ENCODE measurements at places on chromosomes 6 and 20. TPM values are rescaled to one million over a fixed set of nuclear protein-coding genes. Genes with fewer than 3 reads are reported as not detected.

The HLA-G gene
- not detected for total RNA-seq

The OLIG3 gene
- total RNA-seq: not detected

The LY86 gene
- 2.2 TPM for total RNA-seq

The RNF39 gene
- not detected for total RNA-seq

The GGT7 gene
- total RNA-seq: 19.0 TPM

The SDHAF4 gene
- 19.2 TPM for total RNA-seq

The SLC17A4 gene
- not detected for total RNA-seq

The DEFB132 gene
- not detected for total RNA-seq

The CCM2L gene
- 2.0 TPM for total RNA-seq

The SLPI gene
- not detected for total RNA-seq

The SSTR4 gene
- total RNA-seq: not detected

The C20orf141 gene
- total RNA-seq: not detected

The FNDC11 gene
- 4.1 TPM for total RNA-seq

The KIF13A gene
- 27.8 TPM for total RNA-seq

The WASF1 gene
- total RNA-seq: 88.3 TPM

The TSBP1 gene
- not detected for total RNA-seq

The ROS1 gene
- under 0.01 TPM for total RNA-seq

The SCUBE3 gene
- 1.7 TPM for total RNA-seq

The DOK5 gene
- total RNA-seq: 350 TPM

The ADGRF5 gene
- 8.0 TPM for total RNA-seq

The CST3 gene
- total RNA-seq: 104 TPM

The SPATA2 gene
- total RNA-seq: 2.7 TPM

The MRAP2 gene
- total RNA-seq: 6.2 TPM

The TMEM30A gene
- 166 TPM for total RNA-seq

The SAMD5 gene
- 17.6 TPM for total RNA-seq

The NCOA7 gene
- total RNA-seq: 33.5 TPM

The OCSTAMP gene
- not detected for total RNA-seq

The ZFP57 gene
- total RNA-seq: not detected

The TRIM15 gene
- total RNA-seq: not detected

The RPL7L1 gene
- total RNA-seq: 156 TPM

The HAO1 gene
- not detected for total RNA-seq

The SLC12A5 gene
- 19.2 TPM for total RNA-seq

The NTSR1 gene
- total RNA-seq: 6.7 TPM

The MEI4 gene
- 0.47 TPM for total RNA-seq

The TP53TG5 gene
- not detected for total RNA-seq

The PTCRA gene
- not detected for total RNA-seq
